ENCODE measurements at places on chromosomes 3 and 15. TPM values are rescaled to one million over a fixed set of nuclear protein-coding genes. Genes with fewer than 3 reads are reported as not detected.

Gene MYO9A
- total RNA-seq: 142 TPM

GRCh38 chr3:129289201-129289921 is 10.7 kb downstream of the HMCES start:
- DNase-seq: no peak

DNA sequence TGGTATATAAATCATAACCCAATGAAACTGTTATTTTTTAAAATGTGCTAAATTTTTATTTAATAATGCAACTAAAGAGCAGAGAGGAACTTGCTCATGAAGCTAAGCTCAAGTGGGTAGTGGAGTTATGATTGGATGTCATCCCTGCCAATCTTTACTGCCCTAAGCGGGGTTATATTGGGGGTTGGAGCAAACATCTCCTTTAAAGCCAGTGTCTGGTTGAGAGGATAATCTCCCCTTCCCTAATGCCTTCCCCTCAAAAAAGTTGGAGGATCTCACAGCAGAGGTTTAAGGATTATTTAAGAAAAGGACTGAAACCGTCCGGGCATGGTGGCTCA is 32.1 kb upstream of the CLASP2 start:
- no peak for DNase-seq

- no peak for DNase-seq
Measured at GRCh38 chr3:140465988-140466387, 211.9 kb upstream of the TRIM42 start.

Gene PIF1
- total RNA-seq: 60.0 TPM

Gene STAC
- not detected for total RNA-seq

- no peak for DNase-seq
Measured at GRCh38 chr15:73558529-73558928, 74.7 kb downstream of the NPTN start.

DNA sequence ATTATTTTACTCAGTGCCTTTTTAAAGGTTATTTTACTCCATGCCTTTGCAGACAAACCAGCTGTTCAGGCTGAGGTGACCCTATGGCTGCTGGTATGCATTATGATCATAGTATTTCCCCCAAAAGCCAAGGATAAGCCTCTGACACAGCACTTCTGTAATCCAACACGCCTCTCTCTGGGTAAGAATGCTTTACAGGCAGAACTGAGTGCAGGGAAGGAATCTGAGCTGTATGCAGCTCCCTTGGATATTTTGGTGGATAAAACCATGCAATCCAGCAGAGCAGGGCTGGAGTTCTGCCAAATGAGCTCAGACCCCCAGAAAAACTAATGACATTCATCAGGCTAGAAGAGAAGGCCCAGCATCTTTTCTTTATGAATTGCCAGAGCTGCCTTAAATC is 11.7 kb upstream of the MAP1A start:
- no peak for DNase-seq

- DNase-seq: no peak
Measured at GRCh38 chr3:141384157-141384556, 15.9 kb downstream of the ZBTB38 start.

DNA sequence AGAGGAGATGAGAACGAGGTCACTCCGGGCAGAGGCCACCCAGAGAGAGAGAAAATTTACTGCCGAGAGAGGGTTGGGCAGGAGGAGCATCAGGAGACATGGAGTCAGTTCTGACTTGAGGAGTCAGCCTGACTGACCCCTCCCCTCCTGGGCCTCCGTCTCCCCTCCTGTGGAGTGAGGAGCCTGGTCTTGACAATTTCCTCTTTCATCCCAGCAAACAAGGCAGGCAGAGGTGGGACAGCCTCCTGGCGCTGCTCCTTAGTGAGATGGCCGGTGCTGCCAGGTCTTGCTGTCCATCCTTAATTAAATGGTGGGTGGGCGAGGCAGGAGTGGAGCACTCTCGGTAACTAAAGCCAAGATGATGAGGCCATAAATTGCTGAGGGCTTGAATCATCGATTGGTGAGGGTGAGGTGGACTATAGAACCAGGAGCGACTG is 60.6 kb downstream of the CYP11A1 start:
- DNase-seq: no peak

Gene SUSD5
- not detected for total RNA-seq

GRCh38 chr15:46710401-46710960 is 1006.8 kb upstream of the SEMA6D start:
- no peak for DNase-seq

Gene TMCO5A
- total RNA-seq: not detected

DNA sequence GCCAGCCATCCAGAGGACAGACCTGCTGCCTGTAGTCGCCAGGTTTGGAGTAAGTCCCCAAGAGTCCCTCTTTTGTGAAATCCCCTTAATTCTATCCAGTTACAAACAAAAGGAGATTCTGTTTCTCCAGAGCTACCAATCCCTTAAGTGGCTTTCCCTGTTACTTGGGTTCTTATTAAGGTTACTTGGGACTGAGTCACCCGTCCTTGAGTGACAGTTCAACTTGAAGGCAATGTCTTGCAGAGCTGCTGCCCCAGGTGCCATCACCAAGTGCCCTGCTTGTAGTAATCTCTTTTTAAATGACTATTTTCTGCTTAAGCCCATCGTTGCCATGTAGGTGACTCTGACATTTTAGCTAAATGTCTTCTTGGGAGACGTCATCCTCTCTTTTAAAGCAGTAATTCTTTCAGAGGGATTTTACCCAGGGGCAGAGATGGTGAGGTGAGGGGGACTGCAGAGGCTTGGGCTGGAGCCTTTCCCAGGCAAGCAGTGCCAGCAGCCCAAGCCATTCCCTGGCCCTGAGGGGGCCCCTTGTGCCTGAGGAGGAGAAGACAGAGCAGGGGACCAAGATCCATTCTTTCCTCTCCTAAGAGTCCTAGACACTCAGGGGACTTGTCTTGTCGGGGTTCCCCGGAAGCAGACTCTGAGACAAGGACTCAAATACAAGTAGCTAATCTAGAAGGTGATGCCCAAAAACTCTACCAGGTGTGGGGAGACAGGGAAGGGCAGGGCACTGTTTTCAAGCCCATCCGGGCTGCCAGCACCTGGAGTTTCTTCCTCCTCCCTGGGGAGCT is 253.7 kb downstream of the PLCL2 start:
- DNase-seq: no peak

DNA sequence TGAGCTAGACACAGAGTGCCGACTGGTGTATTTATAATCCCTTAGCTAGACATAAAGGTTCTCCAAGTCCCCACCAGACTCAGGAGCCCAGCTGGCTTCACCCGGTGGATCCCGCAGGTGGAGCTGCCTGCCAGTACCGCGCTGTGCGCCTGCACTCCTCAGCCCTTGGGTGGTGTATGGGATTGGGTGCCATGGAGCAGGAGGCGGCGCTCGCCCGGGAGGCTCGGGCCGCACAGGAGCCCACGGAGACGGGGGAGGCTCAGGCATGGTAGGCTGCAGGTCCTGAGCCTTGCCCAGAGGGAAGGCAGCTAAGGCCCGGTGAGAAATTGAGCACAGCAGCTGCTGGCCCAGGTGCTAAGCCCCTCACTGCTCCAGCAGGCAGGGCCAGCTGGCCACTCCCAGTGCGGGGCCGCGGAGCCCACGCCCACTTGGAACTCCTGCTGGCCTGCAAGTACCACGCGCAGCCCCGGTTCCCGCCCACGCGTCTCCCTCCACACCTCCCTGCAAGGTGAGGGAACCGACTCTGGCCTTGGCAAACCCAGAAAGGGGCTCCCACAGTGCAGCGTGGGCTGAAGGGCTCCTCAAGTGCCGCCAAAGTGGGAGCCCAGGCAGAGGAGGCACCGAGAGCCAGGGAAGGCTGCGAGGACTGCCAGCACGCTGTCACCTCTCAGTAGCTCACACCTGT is 109.7 kb downstream of the NSMCE3 start:
- DNase-seq: no peak

- DNase-seq: no peak
Measured at GRCh38 chr15:23690450-23690852, 3.3 kb upstream of the NDN start.

DNA sequence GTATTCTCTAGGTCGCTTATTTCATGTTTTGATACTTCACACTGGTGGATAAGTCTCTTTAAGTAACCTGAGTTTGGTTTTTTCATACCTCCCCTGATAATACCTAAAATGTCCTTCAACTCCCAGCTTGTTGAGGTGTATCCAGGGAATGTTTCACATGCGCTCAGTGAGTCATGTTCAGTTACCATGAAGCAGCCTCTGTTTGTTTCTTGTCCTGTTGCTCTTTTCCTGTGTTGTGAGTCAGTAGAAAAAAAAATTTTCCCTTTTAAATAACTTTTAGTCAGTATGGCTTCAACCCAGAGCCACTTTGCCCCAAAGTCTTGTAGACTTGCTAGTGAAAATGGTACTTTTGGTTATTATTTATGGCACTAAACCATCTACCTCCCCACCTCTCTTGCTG is 278.4 kb upstream of the ZPLD1 start:
- DNase-seq: no peak

DNA sequence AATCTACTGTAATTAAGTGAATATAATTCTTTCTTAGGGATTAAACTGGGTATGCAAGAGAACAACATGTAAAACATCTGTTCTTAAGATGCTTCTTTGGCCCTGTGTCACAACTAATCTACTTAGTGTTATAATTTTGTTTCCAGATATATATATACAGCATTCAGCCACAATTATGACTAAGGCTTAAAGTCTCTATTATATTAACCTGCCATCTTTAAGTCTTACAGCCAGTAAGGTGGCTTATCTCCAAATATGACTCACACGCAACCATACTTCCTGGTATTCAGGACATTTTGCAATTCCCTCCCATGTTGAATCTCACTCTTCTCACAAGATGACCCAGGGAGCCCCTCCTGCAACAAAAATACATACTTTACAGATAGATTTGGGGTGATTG is 6.6 kb upstream of the KBTBD8 start:
- no peak for DNase-seq

Gene CLK3
- total RNA-seq: 114 TPM

Gene LDHAL6B
- total RNA-seq: not detected

Gene STRIT1
- total RNA-seq: not detected

GRCh38 chr15:68078365-68078764 is 24.2 kb downstream of the PIAS1 start:
- DNase-seq: no peak

DNA sequence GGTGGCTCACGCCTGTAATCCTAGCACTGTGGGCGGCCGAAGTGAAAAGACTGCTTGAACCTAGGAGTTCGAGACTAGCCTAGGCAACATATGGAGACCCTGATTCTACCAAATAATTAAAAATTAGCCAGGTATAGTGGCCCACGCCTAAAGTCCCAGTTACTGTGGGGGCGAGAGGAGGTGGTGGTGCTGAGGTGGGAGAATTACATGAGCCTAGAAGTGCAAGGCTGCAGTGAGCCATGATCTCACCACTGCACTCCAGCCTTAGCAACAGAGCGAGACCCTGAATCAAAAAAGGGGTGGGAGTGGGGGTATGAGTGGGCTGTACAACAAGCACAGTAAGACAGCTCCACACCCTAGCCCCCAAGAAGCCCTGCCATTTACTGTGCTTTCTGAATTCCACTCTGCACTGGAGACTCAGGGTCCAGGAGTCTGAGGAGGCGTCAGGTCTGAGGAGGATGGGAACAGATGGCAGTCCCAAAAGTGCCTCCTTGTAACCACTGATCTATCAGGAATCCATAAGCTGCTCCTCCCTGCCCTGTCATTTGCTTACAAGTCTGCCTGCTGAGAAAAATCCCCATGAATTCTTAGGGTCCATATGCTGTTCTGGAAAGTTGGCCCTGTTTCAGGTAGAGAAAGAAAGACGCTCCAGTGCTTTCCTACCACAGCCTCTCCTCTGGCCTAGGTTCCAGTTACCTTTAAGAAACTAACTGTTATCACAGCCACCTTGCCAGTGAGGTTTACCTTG is 171.1 kb downstream of the MAGI1 start:
- DNase-seq: no peak

DNA sequence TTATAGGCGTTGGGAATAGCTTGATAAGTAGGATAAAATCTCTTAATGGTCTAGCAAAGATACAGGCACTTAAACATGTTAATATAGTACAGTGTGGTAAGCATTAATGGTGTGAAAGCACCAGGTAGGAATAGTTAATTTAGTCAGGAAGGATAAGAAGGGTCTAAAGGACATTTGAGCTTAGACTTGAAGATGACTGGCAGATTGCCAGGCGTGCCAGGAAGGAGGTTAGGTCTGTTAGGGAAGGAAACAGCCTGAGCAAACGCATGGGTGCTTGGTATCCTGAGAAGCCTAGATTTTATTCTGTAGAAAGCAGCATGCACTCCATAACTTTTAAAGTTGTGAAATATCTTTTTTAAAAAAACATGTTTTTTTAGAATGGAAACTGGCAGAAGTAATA is 17.7 kb downstream of the SEC62 start:
- DNase-seq: no peak

Gene RLBP1
- total RNA-seq: not detected

DNA sequence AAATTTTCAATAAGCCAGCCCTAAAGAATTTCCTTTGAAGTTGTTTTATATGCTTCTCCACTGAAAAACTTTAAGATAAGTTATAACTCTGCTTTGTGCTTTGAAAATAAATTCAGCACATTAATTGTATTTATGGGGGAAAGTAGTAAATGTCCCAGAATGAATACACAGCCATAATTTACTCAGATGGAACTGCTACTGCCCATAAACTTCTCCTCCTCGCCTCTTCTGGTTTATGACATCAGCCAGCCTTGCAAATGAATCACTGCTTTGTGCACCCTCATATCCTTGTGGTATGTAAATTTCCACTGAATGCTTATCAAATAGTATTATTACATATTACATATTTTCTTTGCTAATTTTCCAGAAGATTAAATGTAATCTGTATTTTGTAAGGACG is 302.0 kb downstream of the DIPK2A start:
- DNase-seq: no peak

DNA sequence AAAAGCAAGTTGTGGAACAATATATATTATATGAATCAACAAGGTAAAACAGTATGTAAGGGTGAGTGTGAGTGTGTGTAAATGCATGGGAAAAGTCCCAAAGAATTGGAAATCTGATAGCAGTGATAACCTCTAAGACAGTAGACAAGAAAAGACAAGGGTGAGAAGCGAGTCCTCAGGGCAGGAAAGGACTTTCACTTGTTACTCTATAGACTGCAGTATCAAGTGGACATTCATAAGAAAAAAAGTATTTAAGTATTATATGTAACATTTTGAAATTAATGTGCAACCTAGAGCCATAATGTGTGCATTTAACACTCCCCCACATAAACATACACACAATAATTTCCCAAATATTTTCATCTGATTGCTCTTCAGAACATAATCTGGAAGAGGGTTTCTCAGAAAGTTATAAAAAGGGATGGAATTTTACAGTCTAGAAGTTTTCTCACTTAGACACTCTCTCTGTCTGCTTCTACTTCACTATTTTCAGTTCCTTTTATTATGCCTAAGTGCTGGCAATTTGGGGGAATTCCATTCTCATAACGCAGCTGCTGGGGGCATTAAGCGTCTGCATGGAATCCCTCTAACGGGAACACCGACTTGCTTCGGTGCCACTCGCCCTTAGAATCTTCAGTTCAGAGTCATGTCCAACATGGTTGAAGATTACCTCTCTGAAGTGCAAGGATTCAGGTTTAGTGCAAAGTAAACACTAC is 50.0 kb upstream of the CDIN1 start:
- DNase-seq: no peak

- no peak for DNase-seq
Measured at GRCh38 chr3:141649871-141650270, 88.2 kb upstream of the RNF7 start.
